ENCODE measurements at places on chromosomes 13 and 19. TPM values are rescaled to one million over a fixed set of nuclear protein-coding genes. Genes with fewer than 3 reads are reported as not detected.

GRCh38 chr19:35461060-35461459 is 13.0 kb downstream of the FFAR2 start:
- peaks cover 27% of the 10 kb centered on the region for H3K4me1 ChIP-seq
- H3K36me3 ChIP-seq: no peaks in the 10 kb centered on the region
- H3K27me3 ChIP-seq: no peaks in the 10 kb centered on the region
- no peak for DNase-seq
- H3K4me3 ChIP-seq: no peak overlapping the region

DNA sequence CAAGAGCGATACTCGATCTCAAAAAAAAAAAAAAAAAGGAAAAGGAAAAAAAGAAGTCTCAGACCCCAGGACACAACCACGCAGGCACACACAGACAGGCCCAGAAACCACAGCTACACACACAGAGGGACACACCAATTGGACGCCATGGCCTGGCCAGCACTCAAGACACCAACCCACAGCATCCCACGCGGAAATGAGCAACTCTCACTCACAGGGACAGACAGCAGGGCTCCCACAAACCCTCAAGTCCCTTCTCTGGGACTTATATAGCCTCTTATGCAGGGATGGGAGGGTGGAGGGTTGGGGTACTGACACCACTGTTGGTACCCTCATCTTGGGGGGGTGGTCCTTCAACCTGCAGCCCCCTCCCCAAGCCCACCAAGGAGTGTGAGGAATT is 5.9 kb downstream of the NOTCH3 start:
- H3K4me1 ChIP-seq: peaks cover 24% of the 10 kb centered on the region
- no peaks in the 10 kb centered on the region for H3K36me3 ChIP-seq
- no peak overlapping the region for H3K27ac ChIP-seq
- DNase-seq: no peak
- peaks cover 5% of the 10 kb centered on the region for H3K27me3 ChIP-seq
- no peak overlapping the region for H3K4me3 ChIP-seq

- no peaks in the 10 kb centered on the region for H3K4me1 ChIP-seq
- H3K36me3 ChIP-seq: no peaks in the 10 kb centered on the region
- H3K27me3 ChIP-seq: no peaks in the 10 kb centered on the region
Observed at GRCh38 chr13:113274721-113275120, 22.3 kb upstream of the LAMP1 start.

DNA sequence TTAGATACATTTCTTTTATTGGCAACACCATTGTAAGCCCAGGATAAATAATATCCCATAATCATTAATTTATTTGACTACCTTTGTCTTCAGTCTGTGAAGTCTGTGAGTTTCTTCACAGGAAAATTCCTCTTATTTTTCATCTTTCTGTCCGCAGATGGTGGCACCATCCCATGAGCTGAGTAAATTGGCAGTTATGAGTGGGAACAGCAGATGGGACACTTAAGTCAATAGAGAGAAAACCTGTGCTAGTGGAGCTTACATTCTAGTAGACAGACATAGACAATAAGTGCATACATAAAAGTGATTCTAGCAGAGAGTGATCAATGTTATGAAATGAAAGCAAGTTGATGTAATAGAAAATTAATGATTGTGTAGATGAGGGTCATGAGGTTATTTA is 638.2 kb upstream of the MIR17HG start:
- no peak for DNase-seq
- no peaks in the 10 kb centered on the region for H3K4me1 ChIP-seq
- no peak overlapping the region for H3K4me3 ChIP-seq
- no peak overlapping the region for H3K27ac ChIP-seq
- H3K27me3 ChIP-seq: no peaks in the 10 kb centered on the region

DNA sequence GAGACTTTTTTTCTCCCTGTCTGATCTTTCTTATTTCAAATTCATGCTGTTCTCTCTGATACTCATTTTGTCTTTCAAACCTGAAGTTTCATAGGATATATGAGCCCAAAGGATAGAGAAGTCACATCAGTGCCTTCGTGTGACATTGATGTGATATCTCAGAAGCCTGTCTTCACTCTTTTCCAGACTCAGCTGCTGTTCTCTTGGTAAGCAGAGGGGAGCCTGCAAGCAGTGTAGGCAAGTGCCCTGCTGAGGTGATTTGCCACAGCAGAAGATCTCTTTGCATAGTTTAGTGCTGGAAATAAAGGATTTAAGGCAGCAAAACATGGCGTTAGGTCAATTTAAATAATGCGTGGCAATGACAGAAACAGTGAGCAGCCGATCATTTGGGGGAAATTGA is 346.7 kb downstream of the ITGBL1 start:
- H3K4me1 ChIP-seq: no peaks in the 10 kb centered on the region
- no peak overlapping the region for H3K4me3 ChIP-seq
- no peaks in the 10 kb centered on the region for H3K27me3 ChIP-seq
- H3K36me3 ChIP-seq: no peaks in the 10 kb centered on the region
- no peak for DNase-seq

GRCh38 chr13:94854688-94855087 is 142.3 kb upstream of the SOX21 start:
- no peak overlapping the region for H3K27ac ChIP-seq
- H3K27me3 ChIP-seq: no peaks in the 10 kb centered on the region
- no peaks in the 10 kb centered on the region for H3K36me3 ChIP-seq
- no peak overlapping the region for H3K4me3 ChIP-seq

GRCh38 chr13:30394751-30395191 is 27.5 kb upstream of the UBE2L5 start:
- peak overlapping the region; percentile 58 for H3K4me3 ChIP-seq
- no peaks in the 10 kb centered on the region for H3K27me3 ChIP-seq
- H3K36me3 ChIP-seq: no peaks in the 10 kb centered on the region
- H3K27ac ChIP-seq: peak overlapping the region; percentile 95
- no peak for DNase-seq
- H3K4me1 ChIP-seq: no peaks in the 10 kb centered on the region

FBN3 gene
- total RNA-seq: not detected

DNA sequence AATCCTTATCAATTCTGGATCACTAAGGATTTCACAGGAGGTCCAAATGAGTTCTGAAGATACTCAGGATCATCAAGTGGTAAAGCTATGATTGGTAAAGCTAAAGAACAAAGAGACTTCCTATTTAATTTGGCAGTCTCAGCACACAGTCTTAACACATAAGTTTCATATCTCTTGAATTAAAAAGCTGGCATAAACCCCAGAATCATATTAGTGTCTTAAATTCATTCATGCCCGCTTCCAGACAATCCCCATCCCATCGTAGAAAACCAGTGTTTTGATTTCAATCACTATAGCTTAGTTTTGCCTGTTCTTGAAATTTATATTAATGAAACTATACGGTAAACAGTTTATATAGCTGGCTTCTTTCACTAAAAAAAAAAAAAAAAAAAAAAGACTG is 278.7 kb downstream of the DIAPH3 start:
- no peaks in the 10 kb centered on the region for H3K27me3 ChIP-seq
- H3K4me3 ChIP-seq: no peak overlapping the region
- H3K36me3 ChIP-seq: no peaks in the 10 kb centered on the region
- DNase-seq: no peak
- H3K4me1 ChIP-seq: no peaks in the 10 kb centered on the region

ZNF529 gene
- 4.2 TPM for total RNA-seq

TINCR gene
- not detected for total RNA-seq

DNA sequence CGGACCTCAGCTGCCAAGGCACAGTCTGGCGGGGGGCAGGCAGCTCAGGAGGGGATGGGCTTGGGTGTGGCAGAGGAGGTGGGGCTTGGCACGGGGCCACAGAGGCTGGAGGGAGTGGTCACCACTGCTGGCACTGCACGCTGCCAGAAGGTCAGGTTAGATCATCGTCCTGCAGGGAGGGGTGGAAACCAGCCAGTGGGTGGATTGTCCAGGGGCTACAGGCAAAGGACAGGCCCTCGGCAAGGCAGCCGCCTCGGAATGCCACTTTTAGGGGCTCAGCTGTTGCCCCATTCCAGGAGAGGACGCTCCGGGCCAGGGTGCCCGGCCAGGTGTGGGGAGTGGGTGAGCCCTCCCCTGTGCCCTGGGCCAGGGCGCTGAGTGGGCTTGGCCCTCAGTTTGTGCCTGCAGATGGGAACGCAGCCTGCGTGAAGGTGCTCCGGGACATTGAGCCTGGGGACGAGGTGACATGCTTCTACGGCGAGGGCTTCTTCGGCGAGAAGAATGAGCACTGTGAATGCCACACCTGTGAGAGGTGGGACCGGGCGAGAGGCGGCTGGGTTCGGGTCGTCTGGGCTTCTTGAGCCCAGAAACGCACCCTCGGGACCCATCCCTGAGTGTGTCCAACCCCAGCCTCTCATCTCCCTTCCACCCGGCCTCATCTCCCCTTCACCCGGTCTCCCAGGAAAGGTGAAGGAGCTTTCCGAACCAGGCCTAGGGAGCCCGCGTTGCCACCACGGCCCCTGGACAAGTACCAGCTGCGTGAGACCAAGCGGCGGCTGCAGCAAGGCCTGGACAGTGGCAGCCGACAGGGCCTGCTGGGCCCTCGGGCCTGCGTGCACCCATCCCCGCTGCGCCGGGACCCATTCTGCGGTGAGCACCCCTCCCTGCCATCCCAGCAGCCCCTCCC is 6.4 kb downstream of the KMT5C start:
- H3K4me3 ChIP-seq: no peak overlapping the region
- no peak for DNase-seq
- no peaks in the 10 kb centered on the region for H3K27me3 ChIP-seq
- H3K4me1 ChIP-seq: no peaks in the 10 kb centered on the region
- no peaks in the 10 kb centered on the region for H3K36me3 ChIP-seq

APOC4 gene
- not detected for total RNA-seq

DNA sequence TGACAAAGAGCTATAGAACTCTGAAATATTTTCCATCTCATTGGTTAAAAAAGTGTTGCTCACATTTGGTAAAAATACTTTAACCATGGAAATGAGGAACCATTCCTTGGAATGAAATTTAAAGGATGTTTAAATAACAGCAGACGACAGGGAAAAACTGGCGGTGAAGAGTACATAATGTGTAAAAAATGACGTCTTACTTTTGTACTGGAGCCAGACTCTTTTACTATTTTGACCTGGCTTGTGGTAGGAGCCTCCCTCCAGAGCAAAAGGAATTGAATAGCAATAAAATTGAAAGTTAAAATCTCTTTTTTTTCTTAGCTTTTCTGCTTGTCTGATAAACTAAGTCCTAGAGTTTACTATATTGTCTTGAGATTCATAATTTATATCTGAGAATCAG is 426.2 kb upstream of the KLHL1 start:
- no peak overlapping the region for H3K27ac ChIP-seq
- H3K27me3 ChIP-seq: no peaks in the 10 kb centered on the region
- H3K4me3 ChIP-seq: no peak overlapping the region
- H3K4me1 ChIP-seq: no peaks in the 10 kb centered on the region

PINLYP gene
- total RNA-seq: 2.8 TPM
